ENCODE measurements at places on chromosomes 2 and 18.

DNA sequence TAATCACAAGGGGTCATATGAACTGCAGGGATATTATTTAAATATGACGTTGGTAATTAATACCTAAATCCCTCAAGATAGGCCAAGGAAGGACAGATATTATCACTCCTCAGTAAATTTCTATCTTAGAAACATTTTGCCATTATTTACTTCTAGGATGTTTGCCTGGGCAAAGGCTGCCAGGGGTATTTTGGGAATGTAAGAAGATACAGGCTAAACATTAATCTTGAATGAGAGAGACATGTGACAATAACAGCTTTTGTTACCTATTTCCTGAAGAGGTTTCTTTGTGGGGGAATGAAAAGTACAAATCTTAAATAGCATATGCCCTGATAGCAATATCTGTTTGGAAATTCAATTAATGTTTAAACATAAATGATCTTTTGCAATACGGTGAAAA, 756 bp upstream of the CCDC195 start:
- no peak for DNase-seq

DNA sequence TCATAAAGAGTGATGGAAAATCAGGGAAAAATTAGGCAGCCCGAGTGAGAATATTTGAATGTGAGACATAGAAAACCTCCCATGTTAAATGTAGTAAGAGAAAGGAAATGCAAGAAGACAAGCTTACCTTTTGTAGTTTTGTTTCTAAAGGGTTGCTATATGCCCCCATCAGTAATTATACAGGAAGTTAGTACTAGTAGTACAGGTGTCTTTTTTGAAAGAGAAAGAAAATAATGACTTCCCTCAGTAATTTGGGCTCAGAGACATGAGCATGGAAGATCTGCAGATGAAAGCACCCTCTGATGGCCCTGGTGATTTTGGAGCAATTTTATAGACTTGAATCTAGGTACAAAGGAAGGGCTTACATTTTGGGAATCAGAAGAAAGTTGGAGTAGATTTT, 80.8 kb downstream of the RHBDD1 start:
- DNase-seq, result no peak

DNA sequence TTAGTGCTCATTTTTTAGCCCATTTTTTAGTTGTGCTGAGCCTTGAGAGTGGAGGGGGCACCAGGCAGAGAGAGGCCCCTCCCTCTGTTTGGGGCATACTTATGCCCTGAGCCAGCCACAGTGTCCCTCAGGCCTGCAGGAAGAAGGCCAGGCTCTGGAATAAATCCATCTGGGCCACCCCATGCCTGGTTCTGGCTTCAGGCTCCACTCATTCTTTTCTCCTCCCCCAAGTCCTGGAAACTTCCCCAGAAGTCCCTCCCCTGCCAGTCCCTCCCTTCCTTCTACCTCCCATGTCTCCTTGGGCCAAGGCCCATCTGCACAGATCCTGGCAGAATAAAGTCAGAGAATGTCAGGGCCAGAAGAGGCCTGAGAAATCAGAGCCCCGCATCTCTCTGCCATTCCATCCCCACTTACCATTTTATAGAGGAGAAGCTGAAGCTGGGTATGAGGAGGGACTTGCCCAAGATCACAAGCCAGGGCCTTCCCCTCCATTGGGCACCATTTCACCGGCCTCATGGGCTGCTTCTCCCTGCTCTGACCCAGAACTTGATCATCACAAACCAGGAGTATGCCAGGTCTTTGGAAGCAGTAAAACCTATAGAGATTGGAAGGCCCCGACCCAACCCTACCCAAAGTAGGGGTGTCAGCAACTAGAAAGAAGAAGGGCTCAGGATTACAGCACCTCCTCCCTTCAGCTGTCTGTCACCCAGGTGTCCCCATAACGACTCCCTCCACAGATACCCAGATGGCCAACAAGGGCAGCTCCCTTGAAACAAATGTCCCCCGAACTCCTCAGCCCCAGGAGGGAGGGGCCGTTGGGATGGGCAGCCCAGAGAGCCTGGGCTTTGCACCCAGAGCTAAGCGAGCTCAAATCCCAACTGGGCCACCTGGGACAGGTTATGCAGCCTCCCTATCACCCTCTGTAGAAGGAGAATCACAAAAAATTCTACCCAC, 108.4 kb downstream of the POLR1A start:
- DNase-seq, result no peak

- DNase-seq, result no peak
Measured at GRCh38 chr18:9694174-9694573, 13.9 kb upstream of the RAB31 start.

GRCh38 chr18:51235009-51235789, 37.7 kb upstream of the MEX3C start:
- DNase-seq, result peak; percentile 3

DNA sequence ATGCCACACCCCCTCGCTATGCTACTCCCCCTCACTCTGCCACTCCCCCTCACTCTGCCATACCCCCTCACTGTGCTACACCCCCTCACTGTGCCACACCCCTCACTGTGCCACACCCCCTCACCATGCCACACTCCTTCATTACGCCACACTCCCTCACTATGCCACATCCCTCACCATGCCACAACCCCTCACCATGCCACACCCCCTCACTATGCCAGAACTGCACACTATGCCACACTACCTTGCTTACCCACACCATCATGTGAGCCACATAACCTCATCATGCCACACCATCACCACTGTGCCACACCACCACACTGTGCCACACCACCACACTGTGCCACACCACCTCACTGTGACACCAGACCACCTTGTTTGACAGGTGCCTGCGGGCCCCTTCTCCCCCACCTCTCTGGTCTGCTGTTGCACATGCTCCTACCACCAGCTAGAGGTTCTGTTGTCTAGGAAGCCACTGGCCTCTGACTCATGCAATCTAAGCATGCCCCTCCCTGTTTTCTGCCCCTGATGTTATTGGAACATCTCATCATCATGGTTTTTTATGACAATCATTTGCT, 22.0 kb downstream of the MARCHF4 start:
- peak; percentile 59 for DNase-seq

DNA sequence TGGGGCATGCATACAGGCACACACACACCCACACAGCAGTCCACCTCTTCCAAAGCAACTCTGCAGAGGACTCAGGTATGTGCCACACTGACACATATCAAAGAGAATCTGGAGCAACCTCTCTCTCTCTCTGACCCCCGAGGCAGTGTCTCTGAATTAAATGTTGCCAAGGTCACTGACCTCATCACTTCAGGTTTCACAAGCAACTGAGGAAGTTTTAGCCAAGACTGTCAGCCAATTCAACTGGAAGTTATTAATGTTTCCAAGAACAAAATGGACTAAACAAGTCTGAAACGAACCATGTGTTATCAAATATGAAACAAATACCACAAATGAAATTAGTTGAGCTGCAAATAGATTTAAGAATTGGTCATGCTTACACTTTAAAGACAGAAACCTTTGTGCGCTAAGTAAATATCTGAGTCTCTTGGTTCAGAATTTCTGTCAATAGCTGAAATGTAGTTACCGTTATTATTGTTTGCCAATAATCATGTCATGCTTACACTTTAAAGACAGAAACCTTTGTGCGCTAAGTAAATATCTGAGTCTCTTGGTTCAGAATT, 86.1 kb downstream of the SLC25A12 start:
- no peak for DNase-seq

DNA sequence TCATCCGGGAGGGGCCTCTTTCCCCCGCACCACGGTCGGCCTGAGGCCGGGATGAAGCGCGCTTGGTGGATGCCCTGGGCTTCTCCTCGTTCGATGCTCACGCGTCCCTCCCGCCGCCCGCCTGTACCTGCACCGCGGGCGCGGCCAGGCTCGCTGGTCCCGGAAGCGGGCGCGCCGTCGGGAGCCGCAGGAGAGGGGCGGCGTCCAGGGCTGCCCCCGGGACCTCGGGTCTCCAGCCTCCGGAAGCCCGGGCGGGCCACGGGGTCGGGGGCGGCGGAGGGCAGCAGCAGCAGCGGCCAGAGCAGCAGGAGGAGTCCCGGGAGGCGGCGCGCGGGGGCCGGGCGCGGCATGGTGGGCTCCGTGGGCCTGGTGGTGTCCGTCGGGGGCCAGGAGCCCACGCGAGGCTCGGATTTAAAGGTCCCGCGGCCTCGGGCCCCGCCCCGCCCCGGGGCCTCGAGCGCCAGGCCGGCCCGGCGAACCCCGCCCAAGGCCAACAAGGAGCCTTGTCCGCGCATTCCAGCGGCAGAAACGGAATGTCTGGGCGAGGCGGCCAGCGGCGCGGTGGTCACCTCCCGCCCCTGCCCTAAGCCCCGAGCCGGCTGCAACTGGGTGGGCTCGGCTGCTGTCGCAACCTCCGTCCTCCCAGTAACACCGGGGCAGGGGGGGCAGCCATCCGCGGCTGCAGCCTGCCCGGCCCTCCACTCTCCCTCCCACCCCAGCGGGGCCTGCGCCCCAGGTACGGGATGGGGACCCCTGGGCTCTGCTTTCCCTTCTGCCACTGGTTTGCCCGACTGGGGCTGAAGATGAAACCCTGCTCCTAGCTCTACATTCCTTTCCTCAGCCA, at the start of gene MATN3:
Gene MATN3 (minus strand): TSS at position 387 of the 844 bp plus-strand sequence. CDS start 37 bp downstream, at position 350.
- no peak for DNase-seq

DNA sequence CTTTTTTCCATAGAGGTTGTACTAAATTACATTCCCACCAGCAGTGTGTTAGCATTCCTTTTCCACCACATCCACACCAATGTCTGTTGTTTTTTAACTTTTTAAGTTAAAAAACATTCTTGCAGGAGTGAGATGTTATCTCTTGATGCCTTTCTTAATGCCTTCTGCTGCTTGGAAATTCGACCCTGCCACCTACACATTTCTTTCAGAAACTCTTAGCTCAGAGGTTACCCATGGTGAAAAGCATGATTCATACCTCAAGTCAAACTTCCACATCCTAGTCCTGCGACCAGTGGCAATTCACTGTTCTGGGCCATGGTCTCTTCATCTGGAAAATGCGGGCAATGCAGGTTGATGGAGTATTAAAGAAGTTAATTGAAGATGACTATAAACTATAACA, 12.7 kb upstream of the HNMT start:
- DNase-seq, result no peak

DNA sequence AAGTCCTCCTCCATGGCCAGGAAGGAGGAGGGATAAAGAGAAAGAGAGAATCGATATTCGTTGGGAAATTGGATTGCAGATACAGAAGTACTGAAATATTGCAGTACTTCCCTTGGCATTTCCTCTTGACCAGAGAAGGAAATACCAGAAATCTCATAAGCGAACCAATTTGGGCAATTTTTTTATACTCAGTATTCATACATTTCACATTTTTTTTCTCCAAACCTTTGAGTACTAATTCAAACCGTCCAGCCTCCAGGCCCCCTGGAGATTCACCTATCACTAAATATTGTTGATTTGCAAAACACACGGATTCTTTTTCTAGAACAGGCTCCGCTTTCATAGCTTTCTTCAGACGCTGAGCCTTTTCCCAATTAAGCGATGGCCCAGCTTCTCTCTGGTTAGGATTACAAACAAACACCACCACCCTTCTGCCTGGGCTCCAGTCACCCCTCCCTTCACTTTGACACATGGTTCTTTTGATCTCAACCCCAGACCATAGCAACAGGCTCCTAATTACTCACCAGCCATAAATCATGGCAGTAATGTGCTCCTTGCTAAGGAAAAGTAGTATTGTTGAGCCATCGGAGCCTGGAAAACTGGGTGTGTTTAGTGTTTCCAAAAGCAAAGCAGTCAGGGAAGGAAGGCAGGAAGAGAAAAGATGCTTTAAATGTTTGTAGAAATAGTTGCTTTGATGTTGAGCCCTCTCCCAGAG, 138.4 kb upstream of the CCDC68 start:
- no peak for DNase-seq

GRCh38 chr18:73235491-73235890, 367.7 kb upstream of the NETO1 start:
- DNase-seq, result no peak

DNA sequence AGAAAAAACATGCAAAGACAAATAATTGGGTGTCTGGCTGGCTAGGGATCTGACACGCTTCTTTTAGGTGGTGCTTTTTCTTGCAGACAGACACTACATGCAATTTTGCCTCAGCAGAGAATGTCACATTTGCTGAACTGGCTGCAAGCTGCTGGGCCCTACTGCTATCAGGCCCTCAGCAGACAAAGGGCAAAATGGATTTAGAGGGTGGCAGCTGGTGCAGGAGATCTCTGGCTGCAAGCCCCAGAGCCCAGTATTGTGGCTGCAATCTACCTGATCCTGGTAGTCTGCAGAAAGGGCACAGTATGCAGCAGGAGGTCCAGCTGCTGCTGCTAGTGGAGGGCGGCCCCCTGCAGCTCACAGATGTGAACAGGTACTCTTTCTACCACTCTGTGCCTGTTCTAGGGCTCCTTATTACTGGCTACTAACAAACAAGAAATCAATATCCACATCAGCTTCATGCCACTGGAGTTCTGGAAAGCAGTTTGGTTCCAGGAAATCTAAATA, 796.7 kb upstream of the CELF4 start:
- no peak for DNase-seq

DNA sequence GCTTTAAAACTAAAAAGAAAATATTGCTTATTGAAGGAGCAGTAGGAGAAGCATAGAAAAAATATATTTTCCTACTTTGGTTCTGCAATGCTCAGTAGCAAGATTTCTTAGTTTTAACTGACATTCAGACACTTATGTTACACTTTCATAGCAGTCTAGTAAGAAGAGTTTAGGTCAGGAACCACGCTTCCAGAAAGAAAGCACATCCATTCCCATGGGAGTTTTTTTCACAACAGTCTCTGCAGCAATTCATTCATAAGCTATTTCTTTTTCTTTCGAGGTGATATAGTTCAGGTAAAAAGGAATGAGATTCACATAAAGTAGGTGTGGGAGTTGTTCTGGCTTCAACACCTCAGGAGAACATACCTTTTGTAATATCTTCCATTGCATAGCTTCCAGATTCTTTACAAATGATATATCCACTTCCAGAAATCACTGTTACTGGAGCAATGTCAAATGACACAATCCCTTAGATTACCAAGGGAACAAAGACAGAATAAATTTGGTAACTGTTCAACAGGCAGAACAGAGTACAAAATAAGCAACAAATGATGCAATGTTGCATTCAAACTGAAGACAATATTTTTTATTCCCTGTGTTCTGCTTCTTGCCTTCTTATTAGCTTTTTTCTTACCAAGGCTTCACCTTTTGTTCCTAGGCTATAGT, 95.2 kb upstream of the GULP1 start:
- no peak for DNase-seq

DNA sequence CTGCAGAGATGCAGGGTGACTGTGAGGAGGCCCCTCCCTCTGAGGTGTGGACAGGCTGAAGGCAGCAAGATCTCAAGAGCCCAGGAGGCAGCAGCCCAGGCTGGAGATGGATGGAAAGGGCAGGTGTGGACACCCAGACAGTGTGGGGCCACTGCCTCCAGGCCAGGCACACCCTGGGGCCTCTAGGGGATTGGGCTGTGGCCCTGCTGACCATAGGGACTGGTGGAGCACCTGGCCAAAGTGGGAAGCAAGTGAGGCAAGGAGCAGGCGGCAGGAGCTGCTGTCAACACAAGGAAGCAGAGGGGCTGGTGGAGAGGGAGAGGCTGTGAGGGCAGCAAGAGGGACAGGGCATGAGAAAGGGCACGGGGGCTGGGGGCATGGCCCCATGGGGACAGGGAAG, 10.8 kb downstream of the SNED1 start:
- DNase-seq, result no peak

- no peak for DNase-seq
Measured at GRCh38 chr2:143294068-143294467, 164.8 kb downstream of the ARHGAP15 start.

Data from CD4-positive, alpha-beta T cell treated with Interleukin-2 at 100 ng/mL for 4 hours (primary cell).